Brain pericyte (primary cell): ENCODE measurements at places on chromosomes 4 and X.

DNA sequence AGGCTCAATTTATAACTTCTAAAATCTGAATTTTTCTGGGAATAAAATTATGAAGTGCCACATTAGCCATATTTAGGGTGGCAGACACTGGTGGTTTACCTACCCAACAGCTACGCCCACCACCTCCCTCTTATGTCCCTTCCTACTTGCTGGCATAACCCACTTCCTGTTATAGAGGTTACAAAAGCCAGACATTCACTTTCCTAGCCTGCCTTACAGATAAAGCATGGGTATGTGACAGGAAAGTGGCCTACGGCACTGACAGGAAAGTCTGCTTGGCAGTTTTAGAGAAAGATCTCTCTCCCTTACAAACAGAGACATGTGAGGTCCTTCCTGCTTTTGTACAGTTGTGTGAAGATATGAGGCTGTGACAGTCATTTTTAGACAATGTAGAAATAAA lies 12.4 kb downstream of the DDX53 start:
- no peak for DNase-seq

DNA sequence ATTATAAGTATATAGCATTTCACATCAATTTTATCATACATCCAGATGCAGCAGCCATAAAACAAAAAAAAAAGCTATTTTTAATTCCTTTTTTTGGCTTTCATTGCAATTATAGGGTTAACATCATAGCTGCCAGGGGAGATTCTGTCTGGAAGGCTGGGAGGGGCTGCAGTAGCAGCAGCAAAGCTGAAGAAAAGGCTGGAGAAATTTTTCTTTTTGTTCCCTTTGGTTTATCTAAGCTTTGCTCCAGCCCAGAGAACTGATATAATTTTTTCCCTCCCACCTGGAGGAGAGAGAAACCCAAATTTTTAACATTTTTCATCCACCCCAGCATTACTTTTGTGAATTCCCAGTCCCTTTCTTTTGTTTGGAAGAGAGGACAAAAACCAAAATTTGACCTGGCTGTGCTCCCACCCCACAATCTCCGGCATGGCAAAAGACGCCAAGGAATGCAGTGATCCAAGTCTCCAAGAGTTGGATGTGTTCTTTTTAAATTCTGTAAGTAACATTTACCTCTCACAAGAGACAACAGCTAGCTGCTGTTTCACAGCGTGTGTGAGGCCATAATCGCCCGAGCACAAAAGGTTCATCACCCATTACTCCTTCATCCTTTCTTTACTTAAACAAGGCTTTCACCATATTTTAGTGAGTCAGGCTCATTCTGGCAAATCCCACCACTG lies 25.1 kb upstream of the FAM156A start:
- no peak for DNase-seq

- no peak for DNase-seq
Observed at GRCh38 chr4:122469457-122469856, 12.9 kb upstream of the IL2 start.

GRCh38 chr4:108744307-108744706 lies 18.5 kb downstream of the ETNPPL start:
- no peak for DNase-seq

GRCh38 chr4:30904215-30904555 lies 184.0 kb downstream of the PCDH7 start:
- no peak for DNase-seq

GRCh38 chrX:6821730-6822129 lies 286.8 kb upstream of the VCX3A start:
- DNase-seq, result no peak

DNA sequence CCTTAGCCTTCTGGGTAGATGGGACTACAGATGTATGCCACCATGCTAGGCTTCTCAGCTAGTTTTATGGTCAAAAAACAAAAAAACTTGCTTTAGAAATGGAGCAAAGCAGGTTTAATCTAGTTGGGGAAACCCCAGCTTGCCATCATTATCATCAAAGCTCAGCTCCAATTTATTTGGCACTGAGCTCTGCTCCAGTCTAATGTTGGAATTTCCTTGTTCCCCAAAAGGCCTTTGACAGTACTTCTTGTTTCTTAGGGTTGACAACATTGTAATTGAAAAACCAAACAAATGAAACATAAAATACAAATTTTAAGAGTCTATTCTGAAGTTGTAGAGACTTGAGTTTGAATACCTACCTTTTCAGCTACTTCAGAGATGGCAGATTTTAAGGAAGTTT lies 48.0 kb downstream of the MRPL1 start:
- DNase-seq, result no peak

GRCh38 chrX:13579661-13580060 lies 10.3 kb downstream of the EGFL6 start:
- DNase-seq, result no peak

GRCh38 chr4:1416051-1416947 lies 10.1 kb upstream of the NKX1-1 start:
- DNase-seq, result no peak

DNA sequence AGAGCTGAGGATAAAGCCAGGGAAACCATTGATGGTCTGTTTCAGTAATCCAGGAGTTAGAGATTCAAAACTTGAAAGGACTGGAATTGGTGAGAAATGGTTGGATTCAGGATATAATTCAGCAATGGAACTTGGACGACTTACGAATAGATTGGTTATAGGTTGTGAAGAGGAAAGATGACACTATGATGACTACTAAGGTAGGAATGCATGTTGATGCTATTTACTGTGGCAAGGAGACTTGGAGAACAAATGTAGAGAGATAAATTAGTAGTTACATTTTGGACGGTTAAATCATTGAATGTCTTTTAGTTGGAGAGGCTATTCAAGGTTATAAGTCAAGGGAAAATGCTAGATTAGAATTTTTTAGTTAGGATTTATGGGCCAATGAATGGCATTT lies 365.4 kb upstream of the TECRL start:
- no peak for DNase-seq

DNA sequence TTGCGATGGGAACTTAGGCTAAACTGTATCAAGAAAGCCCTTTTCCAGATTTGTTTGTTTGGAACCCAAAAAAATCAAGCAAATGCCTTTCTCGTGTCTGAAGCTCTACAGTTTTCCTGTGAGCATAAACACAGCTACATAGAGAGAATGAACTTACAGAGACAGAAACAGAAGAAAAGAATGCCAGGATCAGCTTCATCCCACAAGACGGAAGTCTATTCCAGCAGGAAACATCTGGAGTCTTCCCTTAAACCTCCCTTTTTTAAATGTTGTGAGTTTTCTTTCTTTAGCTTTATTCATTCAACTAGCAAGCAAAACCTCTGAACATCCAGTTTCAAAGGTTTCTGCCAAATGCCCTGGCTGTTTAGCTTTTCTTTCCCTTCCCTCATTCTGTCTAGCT lies 32.6 kb upstream of the ZFP42 start:
- DNase-seq, result no peak

DNA sequence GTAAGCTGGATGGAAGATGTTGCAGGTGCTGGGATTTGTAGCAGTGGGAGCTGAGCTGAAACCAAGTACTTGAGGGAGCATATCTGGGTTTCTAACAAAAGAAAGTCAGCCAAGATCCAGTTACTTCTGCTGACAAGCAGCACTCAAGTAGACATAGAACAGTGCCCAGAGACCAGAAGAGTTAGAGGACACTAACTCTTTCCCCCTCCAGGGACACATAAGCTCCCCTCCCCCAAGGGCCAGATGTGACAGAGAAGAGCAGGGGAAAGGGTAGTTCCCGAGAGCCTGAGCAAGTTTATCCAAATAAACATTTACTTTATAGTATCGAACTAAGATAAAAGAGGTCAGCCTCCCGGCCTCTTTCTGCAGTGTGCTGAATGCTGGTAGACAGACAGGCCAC lies 12.2 kb downstream of the TRPC3 start:
- DNase-seq, result no peak

GRCh38 chr4:181219783-181220416 lies 1023.3 kb upstream of the TENM3 start:
- DNase-seq, result no peak

DNA sequence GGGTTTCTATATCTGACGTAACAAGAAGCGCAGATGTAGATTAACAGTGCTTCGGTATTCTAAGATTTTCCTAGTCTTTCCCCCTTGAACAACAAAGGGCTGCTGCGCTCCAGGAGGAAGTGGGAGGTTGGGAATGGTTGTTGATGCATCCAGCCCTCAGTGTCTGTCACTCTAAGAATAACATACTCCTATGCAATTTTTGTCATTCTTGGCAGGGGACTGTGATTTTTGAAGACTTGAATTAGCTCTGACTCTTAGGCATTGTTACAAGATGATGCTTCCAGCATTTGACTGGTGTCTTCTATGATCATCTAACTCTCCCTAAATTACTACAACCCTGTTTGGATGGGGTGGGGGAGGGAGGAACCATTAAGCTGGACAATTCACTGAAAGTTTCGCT lies 394.2 kb downstream of the ARHGAP24 start:
- DNase-seq, result no peak

DNA sequence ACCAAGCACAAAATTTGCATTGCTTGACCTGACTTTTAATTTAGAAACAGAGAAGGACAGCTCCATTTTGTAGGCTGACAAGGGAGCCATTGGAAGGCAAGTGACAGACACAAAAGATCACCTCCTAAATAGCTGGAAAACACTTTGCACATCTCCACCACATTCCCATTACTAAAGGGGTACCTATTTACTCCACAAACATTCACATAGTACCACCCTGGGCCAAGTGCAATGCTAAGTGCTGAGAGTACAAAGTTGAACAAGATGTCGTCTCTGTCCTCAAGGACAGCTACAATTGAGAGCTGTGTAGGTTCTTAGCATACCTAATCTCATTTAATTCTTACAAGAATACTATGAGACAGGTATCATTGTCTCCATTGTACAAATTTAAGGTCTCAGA lies 152.8 kb upstream of the GPC4 start:
- no peak for DNase-seq

DNA sequence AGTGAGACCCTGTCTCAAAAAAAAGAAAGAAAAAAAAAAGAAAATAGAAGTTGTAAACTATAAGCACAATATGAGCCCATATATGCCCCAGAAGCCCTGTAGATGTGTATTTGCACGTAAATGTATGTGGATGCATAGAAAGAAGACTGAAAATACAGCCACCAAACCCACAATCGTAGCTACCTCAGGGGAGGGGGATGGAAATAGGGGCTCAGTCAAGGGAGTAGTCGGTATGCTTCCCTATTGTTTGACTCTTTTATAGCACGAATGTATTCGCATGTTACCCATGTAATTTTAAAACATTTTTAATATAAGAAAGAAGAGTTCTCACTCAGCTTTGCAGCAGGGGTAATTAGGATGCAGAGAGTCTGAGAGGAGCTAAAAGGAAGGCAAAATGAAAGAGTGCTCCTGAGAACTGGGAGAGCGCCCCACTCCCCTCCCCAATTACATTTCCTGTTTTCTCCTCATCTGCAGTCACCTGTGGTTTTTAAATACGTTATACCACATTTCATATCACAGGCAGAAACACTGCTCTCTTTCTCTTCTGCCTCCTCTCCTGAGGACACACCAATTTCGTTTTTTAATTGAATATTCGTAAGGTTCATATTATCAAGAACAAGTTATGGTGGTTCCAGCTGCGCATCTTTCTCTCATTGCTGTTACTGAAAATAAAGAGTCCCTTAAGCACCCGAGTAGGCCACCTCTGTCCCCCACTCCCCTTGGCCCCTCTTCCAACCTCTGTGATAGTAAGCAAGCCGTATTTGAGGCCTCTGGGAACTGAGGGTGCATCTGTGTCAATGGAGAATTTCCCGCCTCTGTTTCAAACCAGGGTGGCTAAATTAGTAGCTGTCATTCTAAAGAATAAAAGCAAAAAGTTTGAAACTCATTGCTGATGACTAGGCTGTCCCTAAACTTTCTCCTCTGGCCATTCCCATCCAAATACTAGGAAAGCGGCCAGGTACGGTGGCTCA lies 10.7 kb downstream of the SEPTIN6 start:
- DNase-seq, result no peak

DNA sequence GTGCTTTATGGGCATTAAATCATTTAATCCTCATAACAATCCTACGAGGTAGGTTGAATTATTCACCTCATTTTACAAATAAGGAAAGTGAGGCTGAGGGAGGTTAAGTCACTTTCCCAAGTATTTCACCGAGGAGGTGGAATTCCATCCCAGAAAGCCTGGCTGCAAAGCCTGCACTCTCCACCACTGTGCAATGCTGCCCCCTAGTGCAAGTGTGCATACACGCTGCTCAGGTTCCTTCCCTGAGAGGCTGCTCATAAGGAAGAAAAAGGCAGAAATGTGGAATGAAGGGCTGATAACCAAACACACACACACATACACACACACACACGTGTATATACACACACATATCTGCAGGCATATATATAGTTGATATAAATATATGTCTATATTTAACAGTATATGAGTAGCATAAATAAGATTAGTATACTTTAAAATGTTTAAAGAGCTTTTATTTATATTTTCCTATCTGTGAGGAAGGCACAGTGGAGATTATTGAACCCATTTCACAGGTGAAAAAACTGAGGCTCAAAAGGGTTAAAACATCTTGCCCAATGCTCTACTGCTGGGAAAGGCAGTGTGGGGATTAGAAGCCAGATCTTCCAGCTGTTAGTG lies 714.5 kb upstream of the TENM3 start:
- peak; percentile 38 for DNase-seq

DNA sequence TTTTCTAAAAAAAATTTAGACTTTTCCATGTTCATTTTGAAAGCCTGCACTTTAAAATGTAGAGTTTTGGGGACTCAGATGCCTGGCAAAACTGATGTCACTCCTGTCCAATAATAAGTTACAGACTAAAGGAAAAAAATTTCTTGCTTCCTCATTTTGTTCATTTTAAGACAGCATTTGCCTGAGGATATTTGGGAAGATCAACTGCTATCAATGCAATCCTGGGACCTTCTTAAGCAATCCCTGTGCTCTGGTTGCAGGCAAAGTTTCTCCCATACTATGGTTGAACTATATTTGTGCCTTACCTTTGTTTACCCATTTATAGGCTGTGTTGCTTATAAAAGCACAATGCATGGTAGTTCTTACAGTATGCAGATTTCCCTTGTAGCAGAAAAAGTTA lies 280.4 kb downstream of the CFAP47 start:
- no peak for DNase-seq

DNA sequence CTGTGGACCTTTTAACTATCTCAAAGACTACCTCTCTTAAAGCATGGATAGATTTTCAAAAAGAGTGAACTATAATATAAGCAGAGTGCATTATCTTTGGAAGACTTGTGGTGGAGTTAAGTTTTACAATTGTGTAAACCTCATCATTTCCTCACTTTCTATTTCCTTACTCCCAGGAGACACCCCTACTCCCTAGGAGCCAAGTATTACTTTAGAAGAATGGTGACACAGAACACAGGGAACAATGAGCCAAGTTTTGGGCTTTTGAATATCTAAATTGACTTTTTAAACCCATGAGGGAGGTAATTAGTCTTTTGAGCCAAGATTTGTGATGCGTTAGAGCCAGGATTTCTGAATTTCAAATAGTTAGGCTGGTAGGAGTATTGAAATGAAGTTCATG lies 78.9 kb upstream of the UNC5C start:
- no peak for DNase-seq

GRCh38 chr4:14742054-14742453 lies 260.2 kb upstream of the CPEB2 start:
- no peak for DNase-seq

- no peak for DNase-seq
Observed at GRCh38 chrX:12269484-12269883, 131.2 kb downstream of the FRMPD4 start.
